ENCODE measurements at places on chromosomes 16 and 17.

- no peak for DNase-seq
Observed at GRCh38 chr17:65556910-65557348, 4.5 kb downstream of the AXIN2 start.

GRCh38 chr16:85657996-85658395, 30.8 kb downstream of the GINS2 start:
- no peak for DNase-seq

GRCh38 chr17:17201271-17201670, 4.9 kb downstream of the PLD6 start:
- DNase-seq = no peak

DNA sequence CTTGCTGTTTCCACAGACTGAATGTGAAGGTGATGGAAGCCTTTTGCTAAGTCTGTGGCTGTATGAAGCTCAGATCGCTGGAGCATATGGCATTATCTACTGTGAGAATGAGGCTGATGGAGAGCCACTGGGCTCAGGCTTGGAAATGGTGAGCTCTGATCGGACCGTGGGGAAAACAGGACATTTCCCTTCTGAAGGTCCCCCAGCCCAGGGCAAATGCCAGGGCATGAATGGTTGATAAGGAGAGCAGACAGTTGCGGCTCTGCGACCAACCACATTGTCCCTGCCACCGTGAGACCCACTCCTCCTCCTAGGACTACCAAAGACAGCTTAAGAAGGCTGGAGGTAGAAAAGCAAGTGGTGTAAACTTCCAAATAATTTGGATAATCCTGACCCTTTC, 4.7 kb upstream of the CUEDC1 start:
- no peak for DNase-seq

DNA sequence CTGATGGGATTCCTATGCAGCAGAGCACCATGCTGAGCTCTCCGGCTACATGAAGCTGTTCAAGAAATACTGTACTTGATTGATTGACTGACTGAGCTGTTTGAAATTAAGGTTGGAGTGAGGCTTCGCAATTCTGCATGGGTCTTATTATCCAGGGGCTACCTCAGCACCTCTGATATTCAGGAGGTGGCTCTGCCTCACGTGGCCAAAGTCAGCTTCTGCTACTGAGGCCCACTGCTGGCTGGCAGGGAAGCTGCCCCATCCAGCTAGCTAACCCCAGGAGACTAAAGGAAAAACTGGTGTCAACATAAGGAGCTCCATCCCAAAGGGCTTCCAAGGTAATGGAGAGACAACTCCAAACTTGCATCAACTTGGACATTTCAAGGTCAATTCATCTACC, 66.2 kb upstream of the TRAP1 start:
- DNase-seq = no peak

- no peak for DNase-seq
Observed at GRCh38 chr17:4942760-4943508, 2.9 kb downstream of the RNF167 start.

DNA sequence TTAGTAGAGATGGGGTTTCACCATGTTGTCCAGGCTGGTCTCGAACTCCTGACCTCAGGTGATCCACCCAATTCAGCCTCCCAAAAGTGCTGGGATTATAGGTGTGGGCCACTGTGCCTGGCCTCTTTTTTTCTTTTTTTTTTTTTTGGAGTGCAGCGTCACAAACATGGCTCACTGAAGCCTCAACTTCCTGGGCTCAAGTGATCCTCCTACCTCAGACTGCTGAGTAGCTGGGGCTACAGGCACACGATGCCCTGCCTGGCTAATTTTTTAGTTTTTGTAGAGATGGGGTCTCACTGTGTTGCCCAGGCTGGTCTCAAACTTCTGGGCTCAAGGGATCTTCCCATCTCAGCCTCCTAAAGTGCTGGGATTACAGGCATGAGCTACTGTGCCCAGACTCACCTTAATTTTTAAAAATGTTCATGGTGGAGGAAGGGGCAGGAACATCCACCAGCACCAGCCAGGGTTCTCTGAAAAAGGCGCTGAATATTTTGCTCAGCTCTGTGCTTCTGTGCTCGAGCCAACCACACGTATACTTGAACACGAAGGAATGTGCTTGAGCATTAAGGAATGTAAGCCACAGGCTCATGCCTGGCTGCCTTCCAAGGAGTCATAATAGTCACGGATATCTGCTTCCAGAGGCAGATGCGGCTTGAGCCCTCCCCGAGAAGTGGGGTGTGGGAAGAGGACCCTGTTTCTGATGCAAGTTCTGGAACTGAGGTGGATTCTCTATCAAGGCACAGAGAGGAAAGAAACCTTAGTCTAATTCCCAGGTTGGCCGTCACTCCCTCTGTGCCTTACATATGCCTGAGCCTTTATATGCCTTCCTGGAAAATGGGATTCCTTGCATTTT, 65.5 kb upstream of the CREBBP start:
- no peak for DNase-seq

DNA sequence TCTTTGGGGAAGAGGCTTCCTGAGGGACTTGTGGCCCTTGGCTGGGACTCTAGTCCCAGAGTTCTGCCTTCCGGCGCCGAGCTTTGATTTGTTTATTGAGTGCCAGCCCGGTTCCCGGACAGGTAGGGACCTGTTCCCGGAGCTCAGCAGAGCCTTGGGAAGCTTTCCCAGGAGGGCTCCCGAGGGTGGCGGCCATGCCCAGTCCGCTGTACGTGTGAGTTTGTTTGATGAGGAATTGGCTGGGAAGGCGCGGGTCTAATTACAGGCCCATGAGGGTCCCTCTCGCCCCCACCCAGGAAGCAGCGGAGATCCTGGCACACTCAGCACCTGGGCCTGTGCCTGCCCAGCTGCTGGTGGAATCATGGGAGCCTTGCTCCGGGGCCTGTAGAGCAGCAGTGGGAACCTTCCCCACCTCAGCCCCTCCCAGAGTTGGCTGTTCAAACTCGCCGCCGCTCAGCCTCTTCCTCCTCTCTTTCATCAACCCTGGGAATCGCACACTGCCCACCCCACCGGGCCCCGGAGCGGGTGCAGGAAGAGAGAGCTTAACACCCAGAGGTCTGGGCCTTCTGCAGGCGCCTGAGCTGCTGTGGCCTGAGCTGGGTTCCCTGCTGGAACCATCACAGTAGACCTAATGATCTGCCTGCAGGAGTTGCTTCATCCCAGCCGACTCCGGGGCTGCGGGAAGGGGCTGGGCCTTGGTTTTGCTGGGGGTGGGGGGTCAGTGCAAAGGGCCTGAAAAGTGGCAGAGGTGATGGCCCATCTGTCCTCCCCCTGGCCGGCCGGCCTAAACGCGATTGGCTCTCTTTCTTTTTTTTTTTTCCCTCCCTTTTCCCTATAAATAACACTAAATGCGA, 313.7 kb downstream of the SEC14L1 start:
- DNase-seq = peak; percentile 77

GRCh38 chr16:9119795-9120194, 28.4 kb downstream of the HAPSTR1 start:
- no peak for DNase-seq

DNA sequence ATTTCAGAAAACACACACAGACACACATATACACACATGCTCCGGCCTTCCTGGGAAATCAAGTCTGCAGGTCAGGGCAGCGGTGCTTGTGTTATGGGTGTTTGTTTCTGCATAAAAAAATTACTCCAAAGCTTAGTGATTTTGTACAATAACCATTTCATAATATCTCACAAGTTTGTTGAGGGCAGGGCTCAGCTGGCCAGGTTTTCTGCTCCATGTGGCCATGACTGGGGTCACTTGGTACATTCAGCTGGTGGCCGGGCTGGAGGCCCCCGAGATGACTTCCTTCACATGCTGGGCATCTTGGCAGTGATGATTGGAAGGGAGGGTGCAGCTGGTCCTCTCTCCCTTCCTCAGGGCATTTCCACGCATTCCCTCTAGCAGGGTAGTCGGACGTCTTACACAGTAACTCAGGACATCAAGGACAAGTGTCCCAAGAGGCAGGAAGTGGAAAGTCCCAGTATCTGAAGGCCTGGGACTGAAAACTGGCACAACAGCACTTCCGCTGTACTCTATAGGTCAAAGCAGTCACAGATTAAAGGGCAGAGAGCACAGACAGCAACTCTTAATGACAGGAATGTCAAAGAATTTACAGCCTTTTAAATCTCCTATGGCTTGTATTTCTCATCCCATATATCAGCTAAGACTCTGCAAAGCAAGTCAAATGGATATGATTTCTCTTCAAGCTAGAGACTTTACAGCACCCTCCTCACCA, 127.4 kb downstream of the ZNF18 start:
- DNase-seq = no peak

GRCh38 chr16:66107661-66108060, 258.8 kb upstream of the CDH5 start:
- no peak for DNase-seq

GRCh38 chr17:76421044-76421407, 31.9 kb downstream of the UBE2O start:
- no peak for DNase-seq

DNA sequence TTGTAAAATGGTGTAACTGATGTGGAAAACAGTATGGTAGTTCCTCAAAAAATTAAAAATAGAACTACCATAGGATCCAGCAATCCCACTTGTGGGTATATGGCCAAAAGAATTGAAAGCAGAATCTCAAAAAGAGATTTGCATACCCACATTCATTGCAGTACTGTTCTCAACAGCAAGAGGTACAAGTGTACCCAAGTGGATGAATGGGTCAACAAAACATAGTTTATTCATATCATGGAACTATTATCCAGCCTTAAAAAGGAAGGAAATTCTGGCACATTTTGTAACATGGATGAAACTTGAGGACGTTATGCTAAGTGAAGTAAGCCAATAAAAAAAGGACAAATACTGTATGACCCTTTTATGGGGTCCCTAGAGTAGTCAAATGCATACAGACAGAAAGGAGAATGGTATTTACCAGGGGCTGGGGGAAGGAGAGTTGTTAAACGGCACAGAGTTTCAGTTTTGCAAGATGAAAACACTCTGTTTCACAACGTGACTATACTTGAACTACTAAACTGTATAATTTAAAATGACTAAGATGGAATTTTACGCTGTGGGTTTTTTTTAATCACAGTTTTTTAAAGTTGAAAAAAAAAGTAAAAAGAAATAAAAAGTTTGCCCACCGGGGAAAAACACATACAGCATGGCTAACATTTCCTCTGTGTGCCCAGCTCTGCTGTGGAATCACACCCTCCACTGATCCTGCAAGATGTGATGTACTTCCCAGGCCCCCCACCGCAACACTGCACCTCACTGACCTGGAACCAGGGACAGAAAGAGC, 6.1 kb downstream of the TVP23A start:
- DNase-seq = no peak

- no peak for DNase-seq
Observed at GRCh38 chr17:30520882-30521281, 43.7 kb downstream of the GOSR1 start.

DNA sequence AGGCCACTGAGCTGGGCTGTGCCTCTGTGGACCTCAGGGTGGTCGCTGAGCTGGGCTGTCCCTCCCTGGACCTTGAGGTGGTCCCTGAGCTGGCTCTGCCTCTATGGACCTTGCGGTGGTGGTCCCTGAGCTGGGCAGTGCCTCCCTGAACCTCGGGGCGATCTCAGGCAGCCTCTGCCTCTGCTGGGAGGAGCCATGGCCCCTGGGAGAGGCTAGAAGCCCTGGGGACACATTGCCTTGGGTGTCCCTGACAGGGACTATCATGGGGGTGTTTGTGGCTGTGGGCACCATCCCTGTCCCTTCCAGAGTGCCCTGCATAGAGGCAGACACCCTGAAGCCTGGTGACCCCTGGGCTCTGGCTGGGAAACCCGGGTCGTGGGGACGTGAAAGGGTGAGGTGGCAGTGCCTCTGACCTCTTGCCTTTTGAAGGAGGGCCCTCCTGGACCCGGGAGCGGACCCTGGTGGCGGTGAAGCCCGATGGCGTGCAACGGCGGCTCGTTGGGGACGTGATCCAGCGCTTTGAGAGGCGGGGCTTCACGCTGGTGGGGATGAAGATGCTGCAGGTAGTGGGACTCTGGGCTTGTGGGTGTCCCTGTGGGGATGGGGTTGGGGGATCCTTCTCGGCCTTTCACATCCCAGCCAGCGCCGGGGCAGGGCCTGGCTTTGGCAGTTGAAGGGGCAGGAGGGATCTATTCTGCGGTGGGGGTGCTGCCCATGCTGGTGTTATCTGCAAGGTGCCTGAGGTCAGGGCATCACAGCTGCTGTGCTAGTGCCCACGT, 1.8 kb downstream of the NME4 start:
- peak; percentile 44 for DNase-seq

DNA sequence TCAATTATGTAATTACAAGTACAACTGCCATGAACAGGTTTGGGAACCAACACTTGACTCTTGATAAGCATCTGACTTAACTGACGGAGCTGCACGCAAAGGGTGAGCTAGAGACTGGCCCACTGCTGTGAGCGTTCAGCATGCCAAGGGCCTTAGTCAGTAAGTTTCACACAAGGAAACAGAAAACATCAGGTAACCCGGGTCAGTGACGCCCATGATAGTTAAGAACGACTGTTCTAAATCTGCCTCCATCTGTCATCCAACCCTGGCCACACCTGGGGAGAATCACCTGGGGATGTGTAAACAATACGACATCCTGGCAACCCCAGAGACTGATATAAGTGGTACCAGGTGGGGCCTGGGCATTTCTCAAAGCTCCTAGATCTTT, 12.3 kb downstream of the SMIM5 start:
- DNase-seq = no peak

GRCh38 chr17:22443061-22443460, 750.7 kb downstream of the KCNJ18 start:
- no peak for DNase-seq

- DNase-seq = no peak
Observed at GRCh38 chr17:40345161-40345993, 19.2 kb downstream of the GJD3 start.

DNA sequence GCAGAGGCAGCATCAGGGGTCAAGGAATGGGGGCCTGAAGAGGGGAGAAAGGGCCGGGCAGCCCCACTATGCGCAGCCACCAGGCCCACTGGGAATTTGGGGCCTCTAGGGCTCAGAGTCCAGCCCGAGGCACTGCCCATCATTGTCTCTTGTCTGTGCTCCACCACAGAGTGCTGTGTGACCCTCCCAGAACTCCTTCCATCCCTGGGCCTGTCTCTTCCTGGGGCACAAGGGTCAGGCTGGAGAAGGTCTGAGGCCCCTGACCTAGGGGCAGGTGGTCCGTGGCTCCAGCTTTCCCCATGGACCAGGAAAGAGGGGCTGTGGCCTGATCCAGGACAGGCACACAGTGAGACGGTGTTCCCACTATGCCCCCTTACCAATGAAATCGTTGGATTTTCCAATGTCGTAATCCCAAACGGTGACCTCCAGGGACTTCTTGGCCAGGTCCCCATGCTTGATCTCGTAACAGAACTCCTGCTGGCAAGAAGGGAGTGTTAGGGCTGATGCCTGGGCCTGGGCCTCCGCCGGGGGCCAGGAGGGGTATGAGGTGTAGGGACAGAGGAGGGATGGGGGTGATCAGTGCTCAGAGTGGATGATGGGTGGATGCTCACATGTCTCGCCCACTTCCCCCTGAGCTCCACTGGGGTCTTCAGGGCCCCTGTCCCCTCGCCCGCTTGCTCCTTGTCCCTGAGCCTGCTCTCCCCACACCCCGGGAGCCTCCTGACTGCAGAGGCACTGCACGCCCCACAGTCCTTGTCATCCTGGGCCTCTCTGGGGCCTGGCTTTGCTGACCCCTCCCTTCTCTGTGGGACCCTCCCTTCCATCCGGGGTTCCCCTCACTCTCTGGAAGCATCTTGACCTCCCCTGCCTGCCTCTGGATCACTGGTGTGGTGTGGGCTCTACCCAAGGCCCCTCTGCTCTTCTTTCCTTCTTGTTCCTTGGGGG, 10.7 kb downstream of the SCGB1C2 start:
- DNase-seq = no peak

GRCh38 chr17:6547336-6547735, 9.0 kb downstream of the PITPNM3 start:
- DNase-seq = no peak

GRCh38 chr17:78408476-78409050, 30.1 kb downstream of the PGS1 start:
- no peak for DNase-seq
